Fibroblast of the aortic adventitia (primary cell): ENCODE measurements at places on chromosomes 1 and 21.

DNA sequence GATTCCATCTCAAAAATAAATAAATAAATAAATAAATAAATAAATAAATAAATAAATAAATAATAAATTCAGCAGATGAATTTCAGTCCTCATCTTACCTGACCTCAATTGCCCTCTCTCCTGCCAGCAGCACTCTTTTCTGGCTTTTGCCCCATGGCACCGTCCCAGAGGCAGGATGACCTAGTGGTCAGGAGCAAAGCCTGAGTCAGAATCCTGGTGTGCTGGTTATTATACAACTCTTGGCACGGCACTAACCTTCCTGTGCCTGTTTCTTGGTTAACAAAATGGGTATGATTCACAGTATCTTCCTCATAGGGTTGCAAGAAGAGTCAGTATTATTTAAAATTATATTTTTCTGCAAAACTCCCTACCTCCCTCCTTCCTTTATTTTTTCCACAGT is 43.0 kb downstream of the NKAIN1 start:
- DNase-seq: peak; percentile 77

DNA sequence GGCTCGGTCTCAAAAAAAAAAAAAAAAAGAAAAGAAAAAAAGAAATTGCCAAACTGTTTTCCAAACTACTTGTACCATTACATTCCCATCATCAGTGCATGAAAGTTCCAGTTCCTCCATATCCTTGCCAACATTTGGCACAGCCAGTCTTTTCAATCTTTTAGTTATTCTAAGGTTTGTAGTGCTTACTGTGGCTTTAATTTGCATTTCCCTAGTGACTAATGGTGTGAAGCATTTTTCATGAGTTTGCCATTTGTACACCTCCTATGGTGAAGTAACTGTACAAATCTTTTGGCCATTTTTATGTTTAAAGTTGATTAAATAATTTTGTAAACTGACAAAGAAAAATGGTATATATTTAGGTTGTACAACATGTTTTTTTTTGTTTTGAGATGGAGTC is 70.7 kb downstream of the DEGS1 start:
- DNase-seq: no peak

GRCh38 chr1:44012404-44012803 is 18.9 kb downstream of the SLC6A9 start:
- no peak for DNase-seq

GRCh38 chr1:239164451-239165180 is 221.8 kb upstream of the CHRM3 start:
- DNase-seq: no peak

DNA sequence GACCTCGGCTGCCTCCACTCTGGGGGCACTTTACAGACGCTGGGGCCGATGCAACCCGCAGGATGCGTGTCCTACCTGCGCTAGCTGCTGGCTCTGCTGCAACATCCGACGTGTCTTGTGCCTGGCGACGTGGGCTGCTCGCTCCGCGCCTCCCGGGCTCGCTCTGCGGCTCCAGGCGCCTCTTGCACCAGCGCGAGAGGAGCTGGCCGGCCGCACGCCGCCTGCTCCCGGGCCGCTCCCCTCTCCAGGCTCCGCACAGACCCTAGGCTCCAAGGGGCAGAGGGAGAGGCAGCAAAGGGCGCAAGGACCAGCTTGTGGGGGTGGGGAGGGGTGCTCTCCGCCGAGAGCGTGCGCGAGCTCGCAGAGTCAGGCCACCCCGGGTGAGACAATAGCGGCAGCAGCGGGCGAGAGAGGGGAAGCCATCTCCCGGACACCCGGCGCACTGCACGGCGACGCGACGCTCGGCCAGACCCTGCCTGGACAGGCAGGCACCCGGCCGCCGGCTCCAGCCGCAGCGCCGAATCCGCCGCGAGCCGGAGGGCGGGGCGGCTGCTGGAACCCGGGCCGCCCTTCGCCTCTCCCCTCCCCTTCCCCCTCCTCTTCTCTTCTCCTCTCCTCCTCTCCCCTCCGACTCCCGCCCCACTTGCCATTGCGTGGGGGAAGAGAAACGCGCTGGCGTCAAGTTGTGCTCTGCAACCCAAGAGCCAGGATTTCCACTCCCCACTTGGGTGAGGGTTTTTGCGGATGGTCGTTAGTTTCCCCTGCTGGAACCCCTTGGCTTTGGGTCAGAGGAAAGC is at the start of gene PIK3C2B:
Gene PIK3C2B, minus strand, starts transcription at position 525 of the 797 bp plus-strand sequence. CDS start 25,003 bp downstream, outside the sequence.
- DNase-seq: peak; percentile 62

DNA sequence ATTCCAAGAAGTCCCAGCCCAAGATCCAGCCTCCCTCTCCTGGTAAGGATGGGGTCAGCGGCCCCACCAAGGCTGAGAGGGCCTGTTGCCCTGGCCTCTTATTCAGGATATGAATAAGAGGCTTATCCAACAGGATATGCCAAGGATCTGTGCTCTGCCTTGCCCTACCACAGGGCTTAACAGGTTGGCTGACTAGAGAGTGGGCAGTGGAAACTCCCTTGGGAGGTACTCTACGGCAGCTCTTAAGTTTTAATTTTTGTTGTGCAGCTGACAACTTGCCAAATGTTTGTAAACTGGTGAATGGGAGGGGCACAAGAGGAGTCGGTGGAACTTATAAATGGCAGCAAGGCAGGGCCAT is 16.5 kb upstream of the PIGV start:
- no peak for DNase-seq

GRCh38 chr1:226656601-226657277 is 82.3 kb downstream of the ITPKB start:
- DNase-seq: peak; percentile 97

DNA sequence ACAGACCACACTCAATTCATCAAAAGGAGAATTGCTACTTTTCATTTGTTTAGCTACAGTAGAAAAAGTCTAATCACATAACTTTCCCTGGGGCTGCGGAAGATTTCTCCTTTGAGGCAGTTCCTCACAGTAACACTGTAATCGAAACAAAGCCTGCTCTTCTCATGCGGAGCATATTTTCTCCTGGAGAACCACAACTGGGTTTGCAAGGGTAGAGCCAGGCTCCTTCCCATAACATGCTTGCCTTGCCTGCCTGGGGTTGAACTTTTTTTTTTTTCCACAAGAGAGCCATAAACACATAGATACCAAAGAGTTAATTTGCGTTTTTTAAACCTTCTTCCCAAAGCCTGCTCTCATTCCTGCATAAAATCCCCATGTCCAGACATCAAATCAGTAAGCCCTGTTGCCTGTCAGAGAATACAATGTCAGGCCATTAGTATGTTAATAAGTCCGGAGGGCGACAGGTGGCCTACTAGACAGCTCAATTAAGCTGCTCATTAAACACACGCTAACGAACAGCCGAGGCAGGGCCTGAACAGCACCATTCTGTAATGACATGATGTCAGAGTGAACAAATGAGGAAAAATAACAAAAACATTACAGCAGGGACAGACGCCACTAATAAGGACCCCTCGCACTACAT is 107.1 kb upstream of the OLIG2 start:
- DNase-seq: no peak

DNA sequence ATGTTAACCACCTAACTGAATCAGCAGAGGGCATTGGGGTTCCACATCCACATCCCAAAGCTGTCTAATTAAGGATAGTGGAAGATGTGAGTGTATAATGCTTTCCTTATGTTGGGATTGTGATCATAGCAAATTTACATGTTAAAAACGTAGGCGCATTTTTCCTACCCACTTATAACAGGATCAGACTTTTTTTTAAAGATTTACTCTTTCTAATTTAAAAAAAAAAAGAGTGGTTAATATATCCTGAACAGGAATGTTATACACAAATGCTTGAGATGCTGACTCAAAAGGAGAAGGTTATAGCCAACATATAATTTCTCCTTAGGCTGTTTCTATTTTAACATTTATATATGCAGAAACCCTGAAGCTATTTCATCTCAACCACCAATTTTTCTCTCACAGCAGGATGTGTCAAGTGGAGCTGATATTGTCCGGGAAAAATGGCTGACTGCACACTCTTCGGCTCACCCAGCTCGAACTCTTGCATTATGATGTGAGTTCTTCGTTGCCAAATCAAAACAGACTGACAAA is 40.3 kb downstream of the RGS5 start:
- peak; percentile 38 for DNase-seq

- DNase-seq: no peak
Observed at GRCh38 chr1:215643592-215644321, 76.7 kb downstream of the KCTD3 start.

GRCh38 chr1:93770640-93771039 is 89.0 kb upstream of the BCAR3 start:
- DNase-seq: peak; percentile 38

DNA sequence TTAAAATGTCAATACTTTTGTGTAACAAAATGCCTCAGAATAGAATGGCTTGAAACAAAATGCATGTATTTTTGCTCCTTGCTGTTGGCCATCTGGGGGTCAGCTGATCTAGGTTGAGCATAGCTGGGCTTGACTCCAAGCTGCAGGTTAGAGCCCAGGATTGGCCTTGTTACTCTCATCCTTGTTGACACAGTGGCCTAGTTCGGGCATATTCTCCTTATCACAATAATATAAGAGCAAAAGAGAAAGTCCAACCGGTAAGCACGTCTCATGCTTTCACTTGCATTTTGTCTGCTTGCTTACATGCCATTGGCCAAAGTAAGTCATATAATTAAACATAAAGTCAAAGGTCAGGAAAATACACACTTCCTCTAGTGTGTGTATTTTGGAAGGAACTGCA is 456.2 kb downstream of the KCNT2 start:
- peak; percentile 15 for DNase-seq

DNA sequence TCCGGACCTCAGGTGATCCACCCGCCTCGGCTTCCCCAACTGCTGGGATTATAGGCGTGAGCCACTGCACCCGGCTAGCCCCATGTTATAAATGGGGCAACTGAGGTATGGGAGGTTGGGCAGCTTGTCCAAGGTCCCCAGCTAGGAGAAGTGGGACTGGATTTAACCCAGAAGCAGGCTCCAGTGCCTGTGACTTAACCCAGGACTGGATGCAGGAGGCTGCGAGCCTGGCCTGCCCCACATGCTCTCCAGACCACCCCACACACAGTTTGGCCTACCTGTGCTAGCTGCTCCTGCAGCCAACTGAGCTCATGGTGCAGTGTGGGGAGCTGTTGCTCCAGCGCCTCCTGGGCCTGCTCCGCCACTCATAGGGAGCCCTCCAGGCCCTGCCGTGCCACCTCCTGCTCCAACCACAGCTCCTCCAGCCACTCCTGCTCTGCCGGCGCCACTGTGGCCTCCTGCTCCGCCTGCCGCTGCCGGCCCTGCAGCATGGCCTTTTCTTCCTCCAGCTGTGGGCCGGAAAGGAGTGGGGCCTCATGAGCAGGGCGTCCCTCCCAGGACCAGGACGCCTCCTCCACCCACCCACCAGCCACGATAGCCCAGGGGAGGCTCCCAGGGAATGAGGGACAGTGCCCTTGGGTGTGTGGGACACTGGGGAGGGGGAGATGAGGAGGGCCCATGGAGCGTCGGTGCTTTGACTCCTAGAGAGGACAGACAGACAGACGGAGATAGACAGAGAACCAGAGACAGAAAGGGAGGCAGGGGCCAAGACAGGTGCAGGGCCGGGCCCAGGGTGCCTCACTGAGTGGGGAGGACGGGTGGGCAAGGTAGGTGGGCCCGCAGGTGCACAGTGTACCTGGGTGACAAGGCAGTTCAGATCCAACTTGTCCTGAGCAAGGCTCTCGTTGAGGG is 12.4 kb upstream of the NBPF1 start:
- DNase-seq: no peak

DNA sequence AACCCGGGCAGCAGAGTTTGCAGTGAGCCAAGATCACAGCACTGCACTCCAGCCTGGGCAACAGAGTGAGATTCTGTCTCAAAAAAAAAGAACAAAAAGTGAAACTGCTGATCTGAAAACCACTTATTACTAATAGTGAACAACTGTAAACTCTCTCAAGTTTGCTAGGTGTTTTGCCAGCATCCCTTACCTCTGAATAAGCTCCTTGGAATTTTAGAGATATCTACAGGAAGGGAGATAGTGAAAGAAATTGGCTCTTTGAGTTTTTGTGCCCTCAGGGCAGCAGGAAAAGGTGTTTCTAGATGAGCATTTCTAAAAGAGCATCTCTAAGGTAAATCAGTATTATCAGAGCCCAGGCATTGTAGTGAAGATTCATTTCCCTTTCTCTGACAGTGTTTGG is 27.1 kb downstream of the PARK7 start:
- DNase-seq: peak; percentile 63

- no peak for DNase-seq
Observed at GRCh38 chr1:9347095-9347850, 54.6 kb downstream of the SPSB1 start.

GRCh38 chr1:208868554-208868953 is 624.4 kb upstream of the PLXNA2 start:
- peak; percentile 41 for DNase-seq

- DNase-seq: no peak
Observed at GRCh38 chr1:67382292-67382691, 47.9 kb downstream of the SERBP1 start.

DNA sequence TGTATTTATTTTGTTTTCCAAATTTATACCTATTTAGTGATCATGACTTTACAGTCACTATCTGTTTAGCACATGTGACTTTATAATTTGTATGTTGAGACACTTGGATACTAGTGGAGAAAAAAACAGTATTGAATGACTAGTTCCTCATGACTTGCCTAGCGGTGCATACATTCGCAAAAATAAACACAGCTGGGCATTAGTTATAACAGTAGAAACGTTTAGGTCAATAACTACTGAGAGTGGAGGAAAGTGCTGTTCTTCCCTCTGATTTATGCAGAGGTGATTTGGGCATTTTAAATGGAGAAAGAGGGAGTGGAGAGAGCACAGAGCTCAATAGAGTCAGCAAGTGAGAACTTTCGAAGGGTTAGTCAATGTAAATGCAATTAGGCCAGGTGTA is 1679.0 kb upstream of the B3GALT2 start:
- no peak for DNase-seq

DNA sequence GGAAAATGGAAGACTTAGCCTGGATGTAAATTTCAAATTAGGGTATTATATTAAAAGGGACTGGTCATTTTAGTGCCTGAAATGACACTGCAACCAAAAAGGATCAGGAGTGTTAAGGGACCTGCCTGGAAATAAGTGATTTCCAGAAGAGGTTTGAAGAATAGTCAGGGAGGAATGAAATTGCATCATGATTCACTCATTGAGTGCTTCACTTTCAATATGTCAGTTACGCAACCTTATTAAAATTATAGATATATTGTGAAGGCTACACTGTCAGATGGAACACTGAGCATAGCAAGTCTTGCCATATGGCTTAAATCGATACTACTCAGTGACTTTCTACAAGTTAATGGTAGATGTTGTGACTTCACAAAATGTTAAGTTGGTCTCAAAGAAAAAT is 275.2 kb upstream of the DPYD start:
- DNase-seq: no peak

- DNase-seq: no peak
Observed at GRCh38 chr1:33363470-33363861, 42.6 kb upstream of the A3GALT2 start.

GRCh38 chr1:219699870-219700269 is 87.0 kb upstream of the ZC3H11B start:
- DNase-seq: peak; percentile 97

GRCh38 chr1:9916452-9916851 is 6.4 kb upstream of the CTNNBIP1 start:
- no peak for DNase-seq

GRCh38 chr1:32736812-32737791 is 34.5 kb upstream of the SYNC start:
- no peak for DNase-seq
